ENCODE measurements at places on chromosomes 12 and 14.

GRCh38 chr12:118053071-118053985, 7.7 kb downstream of the WSB2 start:
- no peak for DNase-seq

DNA sequence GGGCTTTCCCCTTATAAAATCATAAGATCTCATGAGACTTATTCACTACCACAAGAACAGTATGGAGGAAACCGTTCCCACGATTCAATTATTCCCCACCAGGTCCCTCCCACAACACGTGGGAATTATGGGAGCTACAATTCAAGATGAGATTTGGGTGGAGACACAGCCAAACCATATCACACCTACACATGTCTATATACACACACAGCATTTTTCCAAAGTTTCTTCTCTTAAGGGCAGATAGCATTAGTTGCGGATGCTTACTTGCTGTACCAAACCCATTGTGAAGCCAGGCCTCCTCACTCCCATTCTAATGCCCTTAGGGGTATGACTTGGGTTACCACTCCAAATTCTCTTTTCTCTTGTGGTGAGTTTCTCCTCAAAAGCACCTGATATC, 104.1 kb upstream of the RAP1B start:
- no peak for DNase-seq

DNA sequence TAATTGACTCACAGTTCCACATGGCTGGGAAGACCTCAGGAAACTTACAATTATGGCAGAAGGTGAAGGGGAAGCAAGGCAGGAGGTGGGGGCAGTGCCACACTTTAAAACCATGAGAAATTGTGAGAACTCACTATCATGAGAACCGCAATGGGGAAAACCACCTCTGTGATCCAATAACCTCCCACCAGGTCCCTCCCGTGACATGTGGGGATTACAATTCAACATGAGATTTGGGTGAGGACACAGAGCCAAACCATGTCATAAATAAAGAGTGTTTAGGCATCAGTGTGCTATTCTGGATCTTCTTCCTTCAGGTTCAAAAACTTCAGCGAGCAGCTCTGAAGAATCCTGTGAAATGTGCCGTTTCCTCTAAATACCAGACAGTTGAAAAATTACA, 9.7 kb downstream of the DDX47 start:
- DNase-seq: no peak

DNA sequence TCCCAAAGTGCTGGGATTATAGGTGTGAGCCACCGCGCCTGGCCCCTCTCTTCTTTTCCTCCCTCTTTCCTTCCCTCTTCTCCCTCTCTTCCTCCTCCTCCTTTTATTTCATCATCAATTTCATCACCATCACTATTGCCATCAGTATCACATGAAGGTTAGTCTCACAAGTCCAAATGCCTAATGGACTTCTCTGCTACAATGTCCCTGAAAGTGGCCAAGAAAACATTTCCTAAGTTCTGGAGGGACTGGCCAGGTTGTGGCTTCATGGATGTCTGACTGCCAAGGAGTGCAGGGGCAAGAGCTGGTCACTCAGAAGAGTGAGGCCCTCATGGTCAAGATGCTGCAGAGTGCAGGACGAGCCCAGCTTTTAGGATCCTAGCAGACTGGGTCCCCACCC, 97.6 kb downstream of the SYNE3 start:
- no peak for DNase-seq

GRCh38 chr12:62758216-62758615, 176.7 kb downstream of the PPM1H start:
- DNase-seq: peak; percentile 3

- peak; percentile 88 for DNase-seq
These were observed 112.8 kb downstream of the CHST11 start for GRCh38 chr12:104569346-104570173.

DNA sequence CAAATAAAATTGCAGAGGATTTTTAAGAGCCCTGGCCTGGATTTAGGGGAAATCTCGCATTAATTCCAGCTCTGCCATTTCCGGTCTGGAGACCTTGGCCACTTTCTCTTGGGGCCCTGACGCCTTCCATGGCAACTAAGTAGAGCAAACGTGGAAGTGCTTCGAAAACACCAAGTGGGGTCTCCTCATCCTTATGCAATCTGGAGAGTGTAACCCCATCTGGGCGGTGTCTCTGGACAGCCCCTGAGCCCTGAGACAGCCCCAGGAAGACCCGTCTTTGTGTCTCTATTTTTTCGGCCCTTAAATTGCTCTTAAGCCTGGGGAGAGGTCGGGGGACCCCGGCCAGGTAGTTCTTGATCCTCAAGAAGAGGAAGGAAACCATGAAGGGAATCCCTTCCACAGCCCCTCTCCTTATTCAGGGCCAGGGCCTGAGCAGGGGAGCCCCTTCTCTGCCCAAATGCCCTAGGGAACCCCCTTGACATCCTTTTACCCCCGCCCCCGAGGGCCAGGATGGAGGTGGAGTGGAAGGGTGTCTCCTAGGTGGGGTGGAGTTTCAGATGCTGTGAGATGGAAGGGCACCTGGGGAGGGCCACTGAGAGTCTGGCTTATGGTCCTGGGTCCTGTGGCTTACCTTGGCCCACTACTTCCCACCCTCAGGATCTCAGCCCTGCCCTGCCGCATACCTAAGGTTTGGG, 17.6 kb upstream of the NR4A1 start:
- no peak for DNase-seq

- peak; percentile 4 for DNase-seq
These were observed 837.6 kb downstream of the VRK1 start for GRCh38 chr14:97634751-97635150.

- DNase-seq: no peak
These were observed 20.9 kb downstream of the DLGAP5 start for GRCh38 chr14:55170526-55170925.

GRCh38 chr14:89667983-89668382, 250.9 kb upstream of the FOXN3 start:
- DNase-seq: no peak

All from activated CD4-positive, alpha-beta T cell treated with anti-CD3 and anti-CD28 coated beads, Interleukin-2, Interleukin-6, amounts not matched to agents 100 ng/mL and 50 ng/mL, durations not matched to agents 16 hours and 8 hours (primary cell).